ENCODE measurements at places on chromosomes 4 and X.

GRCh38 chr4:169189372-169189771 is 81.4 kb downstream of the SH3RF1 start:
- no peak for DNase-seq

DNA sequence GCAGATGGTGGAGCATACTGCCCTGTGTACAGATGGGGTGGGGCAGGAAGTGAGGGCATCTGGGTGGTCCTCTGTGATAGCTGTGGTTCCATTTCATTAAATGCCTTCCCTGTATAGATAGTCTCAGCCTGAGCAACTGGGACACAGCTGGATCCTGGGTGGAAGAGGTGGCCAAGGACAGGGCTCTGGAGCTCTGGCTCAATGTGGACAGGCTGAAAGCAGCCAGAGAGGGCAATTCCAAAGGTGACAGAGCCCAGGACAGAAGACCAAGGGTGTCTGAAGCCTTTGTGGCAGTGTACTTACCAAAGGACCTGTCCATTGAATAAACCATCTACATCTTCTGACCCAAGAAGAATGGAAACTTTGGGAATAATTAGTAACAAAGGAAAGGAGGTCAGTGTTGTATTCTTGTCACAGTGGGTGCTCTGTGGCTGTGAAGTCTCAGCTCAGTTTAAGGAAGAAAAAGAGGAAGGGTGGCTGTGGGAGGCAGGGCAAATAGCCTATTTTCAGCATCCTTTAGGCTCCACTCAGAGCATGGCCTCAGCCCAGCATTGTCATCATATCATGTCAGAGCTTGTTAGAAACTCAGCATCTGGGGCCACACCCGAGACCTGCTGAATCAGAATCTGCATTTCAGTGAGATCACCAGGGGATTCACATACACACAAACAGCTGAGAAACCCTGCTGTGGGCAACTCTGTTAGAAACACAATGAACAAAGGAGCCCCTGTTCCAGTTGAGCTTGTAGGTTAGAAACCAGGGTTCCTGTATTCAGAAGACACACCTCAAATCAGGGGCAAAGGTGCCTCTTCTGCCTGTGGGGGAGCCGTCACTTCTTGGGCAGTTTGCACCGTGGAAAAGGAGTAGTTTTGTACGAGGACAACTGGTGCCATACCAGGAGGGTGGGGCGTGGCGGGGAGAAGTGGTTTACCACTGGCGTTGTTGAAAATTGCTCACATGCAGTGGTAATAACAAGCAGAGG is 168.6 kb downstream of the PTTG2 start:
- peak; percentile 40 for DNase-seq

GRCh38 chrX:38279188-38279587 is 48.1 kb downstream of the RPGR start:
- no peak for DNase-seq

GRCh38 chrX:137574102-137574783 is 8.3 kb downstream of the ZIC3 start:
- DNase-seq: no peak

- peak; percentile 50 for DNase-seq
Measured at GRCh38 chr4:2755821-2756690, at the start of gene TNIP2. Gene TNIP2, minus strand, starts transcription at chr4:2756336. Its CDS starts 47 bp downstream, at chr4:2756289.

DNA sequence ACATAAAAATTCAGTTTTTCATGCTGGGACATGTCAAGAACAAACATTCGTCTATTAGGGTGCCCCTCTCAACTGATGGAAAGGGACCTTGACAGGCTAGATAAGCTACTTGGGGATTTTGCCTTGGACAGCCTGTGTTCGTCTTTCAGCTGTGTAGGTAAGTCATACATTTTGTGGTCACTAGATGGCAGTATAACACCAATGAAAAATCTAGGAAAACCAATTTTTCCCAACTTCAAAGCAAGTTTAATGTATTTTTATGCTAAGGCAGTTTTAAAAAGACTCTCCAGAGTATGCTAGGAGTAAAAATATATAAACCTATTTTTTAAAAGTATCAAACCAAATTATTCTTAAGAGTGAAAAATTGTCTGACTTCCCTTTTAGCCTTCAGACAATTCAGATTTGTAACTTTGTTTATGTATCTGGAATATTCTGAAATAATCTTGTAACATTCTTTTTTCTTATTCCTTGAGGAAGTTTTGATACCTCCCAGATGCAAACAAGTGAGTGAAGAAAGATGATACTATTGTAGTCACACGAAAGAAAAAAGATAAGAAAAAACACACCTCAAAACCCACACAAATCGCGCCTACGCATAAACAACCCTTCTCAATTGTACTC is 158.3 kb downstream of the CPE start:
- DNase-seq: no peak

GRCh38 chr4:6475492-6476020 is 3.1 kb upstream of the PPP2R2C start:
- DNase-seq: no peak

GRCh38 chr4:171629737-171630136 is 183.5 kb upstream of the GALNTL6 start:
- no peak for DNase-seq

DNA sequence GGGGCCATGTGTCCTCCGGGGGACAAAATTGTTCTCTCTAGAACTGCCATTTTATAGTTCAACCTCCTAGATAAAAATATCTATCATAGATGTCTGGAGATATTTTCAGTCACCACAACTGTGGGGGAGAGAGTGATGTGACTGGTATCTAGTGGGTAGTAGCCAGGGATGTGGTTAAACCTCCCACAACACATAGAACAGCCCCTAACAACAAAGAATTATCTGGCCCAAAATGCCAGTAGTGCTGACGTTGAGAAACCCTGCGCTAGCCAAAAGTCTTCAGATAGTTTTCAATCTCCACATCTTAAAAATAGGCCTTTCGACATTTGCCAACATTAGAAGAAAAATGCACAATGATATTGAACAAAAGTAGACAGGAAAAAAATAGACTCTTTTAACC is 19.0 kb upstream of the SUPT20HL2 start:
- no peak for DNase-seq

GRCh38 chr4:6935965-6936364 is 26.3 kb downstream of the TBC1D14 start:
- no peak for DNase-seq

GRCh38 chr4:89416960-89417359 is 109.4 kb upstream of the GPRIN3 start:
- DNase-seq: no peak

DNA sequence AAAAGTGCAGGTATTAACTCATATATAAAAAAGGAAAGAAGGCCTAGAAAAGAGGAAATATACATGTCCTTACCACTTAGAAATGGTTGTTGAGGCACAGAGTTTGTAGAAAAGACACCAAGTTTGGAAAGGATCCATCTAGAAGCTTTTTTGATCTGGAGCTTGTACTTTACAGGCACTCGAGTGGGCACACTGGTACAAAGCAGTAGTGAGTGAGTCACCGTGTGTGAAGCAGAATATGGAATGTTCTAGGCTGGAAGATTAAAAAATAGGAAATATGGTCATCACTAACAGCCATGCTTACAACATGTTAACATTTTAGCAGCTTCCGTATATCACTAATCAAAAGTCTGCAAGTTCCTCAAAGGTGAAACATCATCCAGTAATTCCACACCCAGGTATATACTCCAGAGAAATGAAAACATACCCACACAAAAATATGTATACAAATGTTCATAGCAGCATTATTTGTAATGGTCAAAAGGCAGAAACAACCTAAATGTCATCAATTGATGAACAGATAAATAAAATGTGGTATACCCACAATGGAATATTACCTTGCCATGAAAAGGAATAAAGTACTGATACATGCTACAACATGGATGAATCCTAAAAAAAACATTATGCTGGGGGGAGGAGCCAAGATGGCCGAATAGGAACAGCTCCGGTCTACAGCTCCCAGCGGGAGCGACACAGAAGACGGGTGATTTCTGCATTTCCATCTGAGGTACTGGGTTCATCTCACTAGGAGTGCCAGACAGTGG is 69.5 kb downstream of the FRYL start:
- DNase-seq: no peak

DNA sequence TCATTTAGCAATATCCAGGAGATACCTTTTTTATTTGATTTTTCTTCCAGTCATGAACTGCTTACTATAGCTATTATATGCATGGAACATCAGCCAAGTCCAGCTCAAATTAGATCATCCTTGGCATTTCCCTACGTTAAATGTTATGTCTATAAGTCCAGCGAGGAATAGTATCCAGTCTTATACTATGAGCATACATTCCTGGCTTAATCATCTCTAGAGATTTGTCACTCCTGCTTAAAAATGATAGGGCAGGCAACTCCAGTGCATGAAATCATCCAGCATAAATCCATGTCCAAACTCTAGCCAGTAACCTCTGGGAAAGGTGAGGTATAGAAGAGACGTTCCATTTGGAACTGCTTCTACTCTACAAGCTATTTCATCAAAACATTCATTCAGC is 126.7 kb upstream of the VCX2 start:
- no peak for DNase-seq

- DNase-seq: no peak
Measured at GRCh38 chr4:86432559-86433134, 72.8 kb upstream of the MAPK10 start.

GRCh38 chrX:56947699-56948098 is 47.6 kb downstream of the SPIN3 start:
- no peak for DNase-seq

GRCh38 chr4:96916711-96917110 is 1076.8 kb downstream of the PDHA2 start:
- no peak for DNase-seq

DNA sequence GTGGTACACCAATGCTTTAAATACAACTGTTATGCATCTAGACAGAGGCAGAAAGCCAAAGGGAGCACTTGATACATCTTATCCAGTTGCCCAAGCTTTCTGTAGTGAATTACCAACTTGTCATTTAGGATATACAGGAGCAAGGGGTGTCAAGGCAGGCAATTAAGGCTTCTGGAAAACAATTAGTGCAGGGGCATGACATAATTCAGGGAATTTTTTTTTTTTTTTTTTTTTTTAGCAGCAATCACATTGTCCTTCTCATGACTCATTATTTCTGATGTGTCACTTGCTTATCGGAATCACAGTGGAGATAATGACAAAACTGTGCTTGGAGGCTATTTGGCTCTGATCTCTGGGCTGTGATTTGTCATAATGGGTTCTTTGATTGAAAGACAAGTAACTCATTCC is 259.5 kb downstream of the ARHGAP24 start:
- DNase-seq: no peak

- DNase-seq: no peak
Measured at GRCh38 chr4:120517966-120518365, 404.6 kb downstream of the PRDM5 start.

DNA sequence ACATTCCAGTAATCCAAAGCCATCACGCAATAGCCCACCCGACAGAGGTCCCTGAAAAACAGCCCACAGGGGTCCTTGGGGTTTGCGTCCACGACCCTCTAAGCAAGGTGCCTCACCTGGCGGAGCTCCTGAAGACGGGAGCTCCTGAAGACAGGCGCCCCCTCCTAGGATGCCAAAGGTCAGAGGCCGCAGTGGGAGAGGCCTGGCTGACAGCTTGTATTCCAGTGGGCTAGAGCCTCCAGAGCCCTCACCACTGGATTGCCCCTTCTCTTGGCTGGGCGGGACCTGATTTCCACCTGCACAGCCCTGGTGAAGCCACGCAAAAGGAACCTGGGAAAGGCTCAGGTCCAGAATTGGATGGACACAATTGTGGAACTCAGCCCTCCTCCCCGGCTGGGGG is 29.7 kb upstream of the WFS1 start:
- DNase-seq: no peak

GRCh38 chr4:6574747-6575502 is at the start of gene MAN2B2:
Gene MAN2B2, plus strand, starts transcription at chr4:6575189. Its CDS starts 22 bp downstream, at chr4:6575211.
- peak; percentile 57 for DNase-seq

DNA sequence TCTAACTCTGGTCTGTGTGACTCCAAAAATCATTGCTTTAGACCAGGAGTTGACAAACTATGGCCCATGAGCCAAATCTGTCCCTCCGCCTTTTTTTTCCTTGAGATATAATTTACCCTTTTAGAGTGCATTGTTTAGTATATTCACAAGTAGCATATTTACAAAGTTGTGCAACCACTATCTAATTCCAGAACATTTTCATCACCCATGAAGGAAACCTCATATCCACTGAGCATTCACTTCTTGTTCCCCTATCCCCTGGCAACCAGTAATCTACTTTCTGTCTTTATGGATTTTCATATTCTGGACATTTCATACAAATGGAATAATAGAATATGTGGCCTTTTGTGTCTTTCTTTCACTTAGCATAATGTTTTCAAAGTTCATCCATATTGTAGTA is 67.4 kb upstream of the CITED1 start:
- no peak for DNase-seq

GRCh38 chr4:100804576-100805360 is 286.9 kb upstream of the EMCN start:
- no peak for DNase-seq

DNA sequence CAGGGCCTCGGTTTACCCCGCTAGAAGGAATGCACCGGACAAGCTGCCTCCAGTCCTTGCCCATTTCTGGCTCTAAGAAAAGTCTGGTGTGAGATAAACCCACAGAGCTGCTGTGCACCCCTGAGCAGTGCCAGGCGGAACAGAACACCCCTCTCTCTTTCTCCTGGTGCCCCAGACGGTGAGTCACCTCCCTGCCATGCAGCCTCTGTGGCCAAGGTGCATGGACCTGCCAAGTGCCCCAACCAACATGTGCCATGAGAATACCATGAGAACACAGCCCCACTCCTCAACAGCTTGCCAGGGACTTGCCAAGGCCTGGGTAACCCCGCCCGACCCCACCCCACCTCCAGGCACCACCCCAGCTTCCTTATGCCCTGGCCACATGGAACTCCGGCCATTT is 47.7 kb upstream of the MAN2B2 start:
- DNase-seq: no peak

- DNase-seq: no peak
Measured at GRCh38 chr4:107564326-107564725, 155.7 kb downstream of the PAPSS1 start.
